T-helper 2 cell treated with Interferon-gamma antibody and Interleukin-4, amounts not matched to agents 5 μg/mL and 100 μg/mL, for 36 hours (primary cell): ENCODE measurements at places on chromosomes 3 and 15.

GRCh38 chr3:119230745-119231144, 9.9 kb downstream of the B4GALT4 start:
- H3K4me3 ChIP-seq, result no peak overlapping the region
- no peak overlapping the region for H3K27ac ChIP-seq
- peaks cover 22% of the 10 kb centered on the region for H3K4me1 ChIP-seq

DNA sequence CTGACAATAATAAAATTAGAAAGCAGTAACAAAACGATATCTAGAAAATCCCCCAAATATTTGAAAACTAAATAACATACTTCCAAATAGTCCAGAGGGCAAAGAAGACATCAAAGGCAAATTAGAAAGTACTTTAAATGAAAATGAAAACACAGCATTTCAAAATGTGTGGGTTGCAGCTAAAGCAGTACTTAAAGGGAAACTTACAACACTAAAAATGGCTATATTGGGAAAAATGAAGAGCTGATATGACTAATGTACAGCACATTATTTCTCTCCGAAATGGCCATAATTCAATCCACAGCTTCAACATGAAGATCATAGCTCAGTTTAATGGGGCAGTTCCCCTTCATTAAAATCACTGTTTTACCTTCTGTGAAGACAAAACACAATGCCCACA, 71.9 kb downstream of the FBXL22 start:
- peak overlapping the region; percentile 88 for H3K27ac ChIP-seq
- H3K4me3 ChIP-seq, result peak overlapping the region; percentile 68
- H3K4me1 ChIP-seq, result peaks cover 58% of the 10 kb centered on the region
- peaks cover 61% of the 10 kb centered on the region for H3K36me3 ChIP-seq

- no peak for DNase-seq
- no peaks in the 10 kb centered on the region for H3K36me3 ChIP-seq
- H3K27ac ChIP-seq, result no peak overlapping the region
- H3K4me3 ChIP-seq, result no peak overlapping the region
Observed at GRCh38 chr3:183690402-183690995, 7.1 kb upstream of the YEATS2 start.

DNA sequence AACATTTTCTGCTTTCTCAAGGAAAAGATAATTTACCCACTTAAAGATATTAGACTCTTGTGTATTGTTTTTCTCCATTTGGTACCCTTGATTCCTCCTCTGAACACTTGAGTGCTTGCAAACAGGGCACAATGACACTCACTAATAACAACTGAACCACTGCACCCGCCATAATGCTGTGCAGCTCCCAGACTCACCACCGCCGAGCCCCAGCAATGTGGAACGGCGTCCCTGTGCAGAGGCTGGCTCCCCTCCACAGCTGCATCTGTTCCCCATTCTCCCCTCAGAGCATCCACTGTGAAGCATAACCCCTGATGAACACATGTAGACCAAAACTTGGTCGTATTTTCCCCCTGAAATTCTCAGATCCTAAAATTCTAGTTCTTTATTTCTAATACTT, 276.2 kb upstream of the PLSCR5 start:
- no peak for DNase-seq
- H3K4me3 ChIP-seq, result no peak overlapping the region
- no peaks in the 10 kb centered on the region for H3K4me1 ChIP-seq
- H3K27me3 ChIP-seq, result no peaks in the 10 kb centered on the region
- no peak overlapping the region for H3K27ac ChIP-seq
- H3K36me3 ChIP-seq, result no peaks in the 10 kb centered on the region

DNA sequence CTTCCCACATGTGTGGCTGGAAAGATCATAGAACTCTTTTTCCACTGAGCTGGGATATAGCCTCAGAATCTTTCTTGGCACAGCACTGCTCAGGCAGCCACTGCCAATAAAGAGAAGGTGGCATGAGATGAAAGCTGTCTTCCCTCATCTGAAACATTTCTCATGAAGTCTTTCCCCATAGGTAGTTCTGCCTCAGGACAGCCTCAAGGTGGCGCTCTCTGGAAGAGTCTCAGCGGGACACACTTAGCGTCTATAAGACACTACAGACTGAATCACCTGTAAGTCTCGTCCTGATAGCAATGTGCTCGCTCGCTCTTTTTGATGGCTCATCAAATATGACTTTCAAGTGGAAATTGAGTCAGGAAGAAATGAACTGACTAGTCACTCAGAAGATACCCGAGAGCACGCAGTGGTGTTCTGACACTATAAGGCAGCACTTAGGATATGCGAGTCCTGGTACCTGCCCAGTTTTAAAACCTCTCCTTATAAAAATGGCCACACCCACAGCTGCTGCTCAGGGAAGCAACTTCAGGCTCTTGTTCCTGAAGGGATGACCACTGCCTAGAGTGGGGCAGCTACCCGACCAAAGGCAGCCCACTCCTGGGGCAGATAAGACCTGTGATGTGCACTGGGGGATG, 269.5 kb downstream of the SUCLG2 start:
- no peak overlapping the region for H3K4me3 ChIP-seq
- H3K27me3 ChIP-seq, result no peaks in the 10 kb centered on the region
- no peak overlapping the region for H3K27ac ChIP-seq
- DNase-seq, result no peak

DNA sequence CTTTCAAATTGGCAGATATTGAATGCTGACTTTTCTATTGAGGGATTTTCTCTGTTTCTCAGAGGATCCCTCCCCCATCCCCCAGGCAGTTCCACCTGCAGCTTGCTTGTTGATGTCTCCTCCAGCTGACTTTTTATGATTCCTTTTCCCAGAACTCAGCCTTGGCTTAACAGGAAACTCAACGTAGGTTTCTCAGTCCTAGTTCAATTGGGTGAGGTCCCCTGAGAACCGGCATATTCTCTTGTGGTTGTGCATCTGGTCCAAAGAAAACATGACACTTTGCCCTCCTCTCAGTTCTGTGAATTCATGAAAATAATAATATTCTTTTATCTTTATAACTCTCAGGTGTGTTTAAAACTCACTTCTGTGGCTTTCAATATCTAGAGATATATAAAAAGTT, 1222.1 kb downstream of the OTOL1 start:
- no peak overlapping the region for H3K27ac ChIP-seq
- H3K36me3 ChIP-seq, result no peaks in the 10 kb centered on the region
- DNase-seq, result no peak

DNA sequence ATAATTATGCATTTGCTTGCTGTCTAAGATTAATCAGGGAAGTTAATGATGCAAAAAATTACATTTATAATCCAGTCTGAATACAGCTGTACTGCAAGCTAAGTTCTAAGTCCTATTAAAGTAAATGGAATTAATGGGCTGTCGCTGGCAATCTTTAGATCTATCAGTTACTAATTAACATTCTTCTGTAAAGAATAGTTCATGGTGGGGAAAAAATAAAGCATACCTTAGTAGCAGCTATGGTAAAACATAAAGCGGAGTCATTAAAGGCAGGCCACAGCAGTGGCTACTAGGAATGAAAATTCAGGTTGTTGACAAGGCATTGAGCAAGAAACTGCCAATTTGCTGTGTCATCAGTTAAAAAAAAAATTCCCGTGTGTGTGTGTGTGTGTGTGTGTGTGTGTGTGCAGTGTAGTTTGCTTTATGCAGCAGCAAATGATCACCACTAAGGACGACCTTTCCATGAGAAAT, 129.8 kb downstream of the ZNF385D start:
- H3K36me3 ChIP-seq, result no peaks in the 10 kb centered on the region
- no peak overlapping the region for H3K27ac ChIP-seq
- H3K4me1 ChIP-seq, result no peaks in the 10 kb centered on the region
- DNase-seq, result no peak

- DNase-seq, result no peak
- H3K36me3 ChIP-seq, result peaks cover 30% of the 10 kb centered on the region
- H3K4me3 ChIP-seq, result no peak overlapping the region
- H3K4me1 ChIP-seq, result peaks cover 19% of the 10 kb centered on the region
Observed at GRCh38 chr15:90701048-90701447, 16.1 kb upstream of the BLM start.

GRCh38 chr15:70387081-70387480, 289.4 kb upstream of the TLE3 start:
- no peak overlapping the region for H3K27ac ChIP-seq
- H3K4me1 ChIP-seq, result no peaks in the 10 kb centered on the region
- no peaks in the 10 kb centered on the region for H3K36me3 ChIP-seq
- peaks cover 13% of the 10 kb centered on the region for H3K27me3 ChIP-seq
- H3K4me3 ChIP-seq, result no peak overlapping the region
- DNase-seq, result no peak

DNA sequence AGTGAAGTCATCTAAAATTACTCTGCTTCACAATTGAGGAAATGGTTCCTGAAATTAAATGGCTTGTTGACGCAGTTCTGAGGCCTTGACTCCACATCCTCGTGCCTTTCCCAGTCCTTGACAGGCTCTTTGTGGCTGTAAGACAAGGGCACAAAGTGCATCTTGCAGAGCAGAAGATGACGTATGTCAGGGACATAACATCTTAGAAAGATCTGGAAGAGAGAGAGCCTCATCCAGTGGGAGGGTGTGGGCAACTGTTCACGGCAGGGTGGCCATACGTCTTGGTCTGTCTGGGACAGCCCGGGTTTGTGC, 91.0 kb downstream of the CHRNA7 start:
- no peaks in the 10 kb centered on the region for H3K4me1 ChIP-seq
- H3K27ac ChIP-seq, result no peak overlapping the region
- H3K27me3 ChIP-seq, result no peaks in the 10 kb centered on the region
- H3K4me3 ChIP-seq, result no peak overlapping the region
- no peaks in the 10 kb centered on the region for H3K36me3 ChIP-seq

- H3K36me3 ChIP-seq, result peaks cover 47% of the 10 kb centered on the region
- DNase-seq, result no peak
- H3K27me3 ChIP-seq, result no peaks in the 10 kb centered on the region
- H3K4me3 ChIP-seq, result peak overlapping the region; percentile 7
- peaks cover 37% of the 10 kb centered on the region for H3K4me1 ChIP-seq
- H3K27ac ChIP-seq, result peak overlapping the region; percentile 17
Observed at GRCh38 chr3:43326891-43327581, 40.7 kb downstream of the SNRK start.

DNA sequence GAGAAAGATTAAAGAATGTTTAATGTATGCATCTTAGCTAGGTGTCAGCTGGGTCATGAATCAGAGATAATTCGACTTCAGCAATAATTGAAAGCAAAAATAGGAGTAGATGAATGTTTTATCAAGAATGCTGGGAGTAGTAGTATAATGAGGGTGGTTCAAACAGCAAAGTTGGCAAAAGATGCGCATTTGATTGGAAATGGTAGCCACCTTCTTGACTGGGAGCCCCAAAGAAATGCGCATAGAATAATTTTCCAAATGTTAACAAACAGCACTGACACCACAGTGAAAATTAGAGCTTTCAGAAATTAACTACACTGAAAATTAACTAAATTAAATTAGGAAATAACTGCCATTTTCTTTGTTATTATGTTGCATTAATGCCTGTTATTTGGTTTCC, 195.8 kb downstream of the TUSC7 start:
- no peaks in the 10 kb centered on the region for H3K4me1 ChIP-seq
- no peak overlapping the region for H3K27ac ChIP-seq
- H3K36me3 ChIP-seq, result no peaks in the 10 kb centered on the region
- H3K4me3 ChIP-seq, result no peak overlapping the region
- no peaks in the 10 kb centered on the region for H3K27me3 ChIP-seq

DNA sequence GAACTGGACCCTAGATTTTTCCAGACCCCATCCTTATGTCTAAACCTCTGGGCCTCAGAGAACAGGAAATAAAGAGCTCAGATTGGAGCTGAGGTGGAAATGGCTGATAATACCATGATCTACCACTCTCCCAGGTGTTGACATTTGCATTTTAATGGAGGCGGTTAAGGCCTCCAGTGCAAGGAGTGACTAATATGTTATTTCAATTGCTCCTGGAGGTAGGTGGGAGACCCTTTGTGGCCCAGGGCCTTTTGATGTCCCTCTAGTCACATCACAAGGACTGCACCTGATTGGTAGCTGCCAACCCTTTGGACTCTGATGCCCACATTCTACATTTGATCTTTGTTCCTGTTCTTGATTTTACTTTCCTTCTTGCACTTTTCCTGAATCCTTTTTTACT, 9.0 kb upstream of the ADCY5 start:
- H3K4me3 ChIP-seq, result no peak overlapping the region
- no peaks in the 10 kb centered on the region for H3K4me1 ChIP-seq
- peaks cover 28% of the 10 kb centered on the region for H3K27me3 ChIP-seq
- no peak for DNase-seq
- H3K36me3 ChIP-seq, result no peaks in the 10 kb centered on the region

DNA sequence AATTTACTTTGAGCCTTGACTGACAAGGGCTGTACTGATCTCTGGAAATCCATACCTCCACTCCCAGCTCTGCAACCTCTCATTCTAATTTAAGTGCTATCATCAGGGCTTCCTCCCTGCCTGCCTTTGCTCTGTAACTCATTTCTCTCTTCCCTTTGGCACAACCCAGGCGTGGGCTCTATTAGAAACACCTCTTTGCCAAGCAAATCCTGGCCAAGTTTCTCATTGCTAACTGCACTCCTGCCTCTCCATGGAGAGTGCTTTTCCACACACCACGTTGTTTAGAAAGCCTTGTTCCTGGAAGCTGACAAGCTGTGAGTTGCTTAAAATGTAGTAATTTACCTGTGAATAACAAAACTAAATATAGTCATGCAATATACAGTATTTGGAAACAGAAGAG, 20.1 kb upstream of the FSTL1 start:
- no peaks in the 10 kb centered on the region for H3K36me3 ChIP-seq
- H3K4me3 ChIP-seq, result no peak overlapping the region
- H3K27me3 ChIP-seq, result peaks cover 3% of the 10 kb centered on the region
- no peaks in the 10 kb centered on the region for H3K4me1 ChIP-seq
- H3K27ac ChIP-seq, result no peak overlapping the region

DNA sequence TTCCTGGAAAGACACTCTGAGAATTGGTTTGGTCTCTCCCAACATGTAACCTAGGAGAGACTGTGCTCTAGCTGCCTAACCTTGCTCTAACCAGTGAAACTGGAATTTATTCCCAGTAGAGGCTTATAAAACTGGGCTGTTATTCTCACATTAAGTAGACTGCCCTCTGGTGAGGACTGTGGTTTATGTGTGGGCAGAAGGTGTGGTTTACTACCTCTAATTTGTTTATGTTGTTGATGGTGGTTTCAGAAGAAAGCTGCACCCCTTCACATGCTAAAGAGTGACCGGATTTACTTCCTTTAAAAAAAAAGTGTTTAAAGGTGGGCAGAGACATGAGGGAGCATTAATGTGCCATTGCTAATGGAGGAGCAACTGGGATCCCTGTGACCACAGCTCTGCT, 273.2 kb downstream of the MECOM start:
- H3K27me3 ChIP-seq, result peaks cover 9% of the 10 kb centered on the region
- no peak overlapping the region for H3K4me3 ChIP-seq
- no peak for DNase-seq
- H3K27ac ChIP-seq, result no peak overlapping the region
